ENCODE measurements at places on chromosomes 12 and 14.

GRCh38 chr12:98618952-98619351 is 25.5 kb downstream of the SLC25A3 start:
- DNase-seq, result no peak

GRCh38 chr12:107223821-107224220 is 130.5 kb upstream of the CRY1 start:
- DNase-seq, result no peak

DNA sequence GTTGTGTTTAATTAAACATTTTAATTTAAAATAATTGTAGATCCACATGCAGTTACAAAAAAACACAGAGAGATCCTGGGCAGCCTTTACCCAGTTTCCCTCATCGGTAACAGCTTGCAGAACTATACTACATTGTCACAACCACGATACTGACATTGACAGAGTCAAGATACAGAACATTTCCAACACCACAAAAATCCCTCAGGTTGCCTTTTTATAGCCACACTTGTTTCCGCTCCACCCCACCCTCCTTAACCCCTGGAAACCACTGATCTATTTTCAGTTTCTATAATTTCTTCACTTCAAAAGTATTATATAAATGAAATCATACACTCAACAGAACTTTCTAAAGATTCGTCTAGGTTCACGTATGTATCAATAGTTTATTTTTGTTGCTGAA is 458.8 kb upstream of the SOX5 start:
- DNase-seq, result no peak

DNA sequence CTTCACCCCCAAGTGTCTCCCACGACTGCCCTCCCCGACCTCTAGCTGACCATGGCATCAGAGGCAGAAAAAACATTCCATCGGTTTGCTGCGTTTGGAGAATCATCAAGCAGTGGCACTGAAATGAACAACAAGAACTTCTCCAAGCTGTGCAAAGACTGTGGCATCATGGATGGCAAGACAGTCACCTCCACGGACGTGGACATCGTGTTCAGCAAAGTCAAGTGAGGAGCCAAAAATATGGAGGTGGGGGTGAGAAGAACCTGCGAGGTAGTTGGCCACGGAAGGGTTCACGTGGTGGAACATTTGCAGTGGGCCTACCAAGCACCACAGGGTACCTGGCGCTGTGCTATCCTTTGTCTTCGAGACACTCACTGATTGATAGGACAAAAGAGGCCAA is 514 bp downstream of the TPPP2 start:
- DNase-seq, result no peak
